ENCODE measurements at places on chromosomes 6 and 20. TPM values are rescaled to one million over a fixed set of nuclear protein-coding genes. Genes with fewer than 3 reads are reported as not detected.

Gene KHDC1L
- total RNA-seq, result not detected

Gene CD40
- 2.5 TPM for total RNA-seq

Gene PRDM13
- not detected for total RNA-seq

Gene LYRM2
- 39.7 TPM for total RNA-seq

Gene GSTA1
- total RNA-seq, result 8.1 TPM

Gene C20orf141
- not detected for total RNA-seq

Gene DAAM2
- 7.1 TPM for total RNA-seq

Gene ADGRG6
- 22.6 TPM for total RNA-seq

Gene FAM184A
- total RNA-seq, result 0.95 TPM

Gene ZSCAN12
- total RNA-seq, result 4.9 TPM

Gene CST1
- total RNA-seq, result not detected

Gene ZC3H12D
- total RNA-seq, result 4.3 TPM

Gene SLC22A1
- total RNA-seq, result 1.5 TPM

Gene KCNQ2
- total RNA-seq, result 0.28 TPM

Gene IMPG1
- total RNA-seq, result not detected

Gene UBE2C
- total RNA-seq, result 22.3 TPM

Gene FRK
- 27.6 TPM for total RNA-seq

Gene NCOA7
- 39.2 TPM for total RNA-seq

Gene BMP7
- total RNA-seq, result 0.34 TPM

Gene COL21A1
- 0.55 TPM for total RNA-seq

Gene MYL9
- total RNA-seq, result 36.9 TPM

Gene STX11
- 1.5 TPM for total RNA-seq

Gene WFDC10B
- total RNA-seq, result not detected

Gene ALDH8A1
- 0.56 TPM for total RNA-seq

Gene NKX2-2
- total RNA-seq, result 1.4 TPM

Gene SYNDIG1
- 0.12 TPM for total RNA-seq

Gene RPS21
- total RNA-seq, result 1,291 TPM

Gene SYCP2
- 0.84 TPM for total RNA-seq

Gene CUL7
- 14.9 TPM for total RNA-seq

Gene SLC22A16
- not detected for total RNA-seq

Gene SLC17A9
- 17.7 TPM for total RNA-seq

Gene CFAP206
- not detected for total RNA-seq

Gene SLC22A2
- total RNA-seq, result not detected

Gene GPR63
- 1.8 TPM for total RNA-seq
